ENCODE measurements at places on chromosomes 5 and 9.
A peak's percentile ranks its signal among the peaks of the same experiment; 100 is the strongest.

DNA sequence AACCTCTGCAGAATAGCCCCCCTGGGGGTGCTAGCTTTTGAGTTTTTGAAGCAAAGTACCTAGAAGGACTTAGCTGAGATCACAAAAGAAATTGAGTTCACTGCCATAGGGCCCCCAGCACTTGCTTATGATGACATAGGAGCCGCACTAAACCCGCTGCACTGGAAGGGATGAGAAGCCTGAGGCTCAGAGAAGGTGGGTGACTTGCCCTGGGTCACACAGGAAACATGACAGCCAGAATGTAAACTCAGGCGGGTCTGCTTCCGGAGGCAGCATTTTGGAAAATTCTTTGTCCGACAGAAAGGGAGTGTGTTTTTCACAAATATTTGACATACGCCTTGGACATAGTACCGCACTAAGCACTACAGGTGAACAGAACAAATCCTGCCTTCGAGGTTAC lies 8.4 kb upstream of the TOR1B start:
- no peak for DNase-seq

DNA sequence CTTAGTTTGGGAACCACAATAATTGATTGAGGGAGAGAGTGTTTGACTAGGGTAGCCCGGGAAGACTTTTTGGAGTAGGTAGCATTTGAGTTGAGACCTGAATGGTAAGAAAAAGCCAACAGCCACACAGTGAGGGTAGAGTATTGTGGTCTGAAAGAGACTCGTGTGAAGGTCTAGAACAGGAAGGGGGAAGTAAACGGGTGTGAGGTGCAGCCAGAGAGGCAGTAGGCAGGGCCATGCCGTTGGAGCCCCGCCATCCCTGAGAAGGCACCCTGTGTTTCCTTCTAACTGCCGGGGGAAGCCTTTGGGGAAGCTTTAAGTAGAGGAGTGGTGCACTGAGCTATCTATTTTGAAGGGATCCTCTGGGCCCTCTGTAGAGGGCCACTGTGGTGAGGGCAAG lies 3.5 kb upstream of the F2RL2 start:
- no peak for DNase-seq

DNA sequence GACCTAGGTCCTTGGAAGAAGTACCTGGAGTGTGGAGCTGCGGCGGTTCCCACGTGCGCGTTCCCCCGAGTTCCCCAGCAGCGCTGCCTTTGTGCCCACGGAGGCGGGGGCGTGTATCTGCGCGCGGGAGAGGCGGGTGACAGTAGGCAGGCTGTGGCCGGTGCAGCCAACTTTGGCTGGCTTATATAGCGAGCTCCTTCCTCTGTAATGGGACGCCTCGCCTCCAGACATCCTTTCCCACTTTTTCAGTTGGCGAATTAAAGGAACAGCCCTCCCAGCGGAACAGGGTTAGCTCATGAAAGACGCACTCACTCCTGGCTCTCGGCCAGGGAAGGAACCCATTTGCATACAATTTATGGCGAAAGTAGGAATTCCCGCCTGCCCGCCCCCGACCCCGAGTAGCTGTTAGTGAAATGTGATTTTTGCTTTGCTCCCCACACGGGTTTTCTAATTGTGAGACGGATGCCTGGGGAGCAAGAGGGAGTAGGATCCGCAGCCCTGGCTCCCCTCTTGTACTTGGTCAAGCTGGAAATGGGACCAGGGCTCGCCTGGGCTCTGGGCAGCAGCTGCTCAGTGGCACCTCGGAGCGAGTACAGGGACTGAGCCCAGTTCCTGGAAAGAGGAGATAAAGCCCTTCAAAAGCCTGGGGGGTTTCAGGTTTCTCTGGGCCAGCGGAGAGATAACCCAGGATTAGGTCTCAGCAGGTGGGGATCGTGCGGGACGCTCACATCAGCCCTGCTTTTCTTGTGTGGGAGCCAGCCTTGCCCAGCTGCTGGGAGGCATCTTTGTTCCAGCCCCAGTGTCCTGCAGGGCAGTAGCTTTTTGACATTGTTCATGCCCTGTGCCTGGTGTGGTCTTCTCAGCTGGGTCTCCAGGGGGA lies at the start of gene TNC:
TSS of gene TNC (minus strand) at position 159 of the 880 bp plus-strand sequence. CDS start 27,139 bp downstream, outside the sequence.
- DNase-seq, result peak; percentile 92

- DNase-seq, result no peak
Measured at GRCh38 chr5:146052780-146053179, 52.6 kb downstream of the PLAC8L1 start.

- DNase-seq, result no peak
Measured at GRCh38 chr9:74770508-74771261, 117.0 kb downstream of the TRPM6 start.

DNA sequence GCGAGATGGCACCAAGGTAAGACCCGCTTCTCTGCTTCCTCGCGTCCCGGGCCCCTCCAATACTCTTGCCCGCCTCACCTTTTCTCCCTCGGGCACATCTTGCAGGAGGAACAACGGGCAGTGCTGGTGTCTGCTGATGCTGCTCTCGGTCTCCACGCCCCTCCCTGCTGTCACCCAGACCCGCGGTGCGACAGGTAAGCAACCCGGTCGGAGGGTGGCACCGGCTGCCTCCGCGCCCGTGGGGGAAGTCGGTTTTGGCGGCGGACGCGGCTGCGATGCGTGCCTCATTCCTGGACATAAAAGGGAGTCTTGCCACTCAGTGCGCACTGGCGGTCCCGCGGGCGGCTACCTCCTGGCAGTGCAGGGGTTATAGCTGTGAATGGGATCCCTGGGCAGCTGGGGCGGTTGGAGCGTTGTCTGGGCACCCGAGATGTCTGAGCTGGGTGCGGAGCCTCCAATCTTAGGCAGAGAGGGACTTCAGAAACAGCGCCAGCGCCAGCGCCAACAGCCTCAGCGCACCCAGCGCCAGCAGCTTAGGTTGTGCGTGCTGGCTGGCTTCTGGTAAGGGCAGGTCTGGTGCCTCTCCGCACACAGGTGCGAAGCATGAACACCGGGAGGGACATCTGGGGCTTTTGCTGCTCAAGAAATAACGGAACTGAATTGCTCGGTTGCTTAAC lies 488 bp downstream of the COL15A1 start:
- peak; percentile 33 for DNase-seq

GRCh38 chr9:89467278-89467625 lies 30.7 kb downstream of the SEMA4D start:
- DNase-seq, result no peak

All from muscle of leg (tissue), 16 donors.